ENCODE measurements at places on chromosomes 1 and 21.
A peak's percentile ranks its signal among the peaks of the same experiment; 100 is the strongest.

DNA sequence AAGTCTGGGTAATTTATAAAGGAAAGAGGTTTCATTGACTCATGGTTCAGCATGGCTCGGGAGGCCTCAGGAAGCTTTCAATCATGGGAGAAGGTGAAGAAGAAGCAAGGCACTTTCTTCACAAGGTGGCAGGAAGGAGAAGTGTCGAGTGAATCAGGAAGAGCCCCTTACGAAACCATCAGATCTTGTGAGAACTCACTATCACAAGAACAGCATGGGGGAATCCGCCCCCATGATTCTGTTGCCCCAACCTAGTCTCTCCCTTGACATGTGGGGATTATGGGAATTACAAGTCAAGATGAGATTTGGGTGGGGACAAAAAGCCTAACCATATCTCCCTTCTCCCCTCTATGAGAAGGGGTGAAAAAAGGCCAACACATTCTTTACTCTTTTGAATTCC, 11.2 kb upstream of the IVNS1ABP start:
- DNase-seq = no peak

- DNase-seq = no peak
Measured at GRCh38 chr1:83997631-83998030, 1.3 kb downstream of the TTLL7 start.

- no peak for DNase-seq
Measured at GRCh38 chr1:219067350-219067712, 106.3 kb upstream of the LYPLAL1 start.

DNA sequence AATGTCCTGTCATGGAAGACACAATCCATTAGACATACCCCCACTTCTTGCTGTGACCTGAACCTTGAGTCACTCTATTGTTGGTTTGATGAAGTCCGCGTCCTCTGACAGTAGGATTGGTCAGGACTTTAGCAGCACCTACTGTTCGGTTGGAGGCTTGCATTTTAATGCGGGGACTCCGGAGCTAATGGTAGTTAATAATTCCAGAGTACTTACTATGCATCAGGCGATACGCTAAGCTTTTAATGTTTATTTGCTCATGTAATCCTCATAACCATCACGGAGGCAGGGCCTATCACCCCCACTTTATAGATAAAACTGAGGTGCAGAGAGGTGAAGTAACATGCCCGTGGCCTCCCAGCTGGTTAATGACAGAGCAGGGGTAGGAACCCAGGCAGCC, 7.9 kb upstream of the ELF3 start:
- no peak for DNase-seq

- no peak for DNase-seq
Measured at GRCh38 chr1:119565131-119565772, 58.2 kb downstream of the HSD3B1 start.

- peak; percentile 47 for DNase-seq
Measured at GRCh38 chr1:65002508-65003315, 36.4 kb upstream of the JAK1 start.

- DNase-seq = no peak
Measured at GRCh38 chr1:174800876-174801275, 198.9 kb upstream of the CACYBP start.

DNA sequence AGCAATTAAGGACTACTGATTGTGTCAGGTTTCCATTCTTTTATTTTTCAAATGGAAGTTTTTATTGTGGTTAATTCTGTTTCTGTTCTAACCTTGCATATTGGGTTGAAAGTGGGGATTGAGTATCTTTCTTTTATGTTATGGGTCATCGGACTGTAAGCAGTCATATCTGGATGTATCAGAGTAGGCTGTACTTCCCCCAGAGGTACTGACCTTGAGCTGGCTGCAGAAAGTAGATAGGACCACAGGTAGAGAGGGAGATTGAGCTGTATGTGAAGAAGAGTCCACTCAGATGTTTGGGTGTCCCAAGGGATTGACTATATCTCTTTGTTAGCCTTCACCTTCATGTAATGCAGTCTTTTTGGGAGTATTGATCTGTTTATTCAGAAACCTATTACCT, 20.5 kb upstream of the ALG14 start:
- DNase-seq = no peak

DNA sequence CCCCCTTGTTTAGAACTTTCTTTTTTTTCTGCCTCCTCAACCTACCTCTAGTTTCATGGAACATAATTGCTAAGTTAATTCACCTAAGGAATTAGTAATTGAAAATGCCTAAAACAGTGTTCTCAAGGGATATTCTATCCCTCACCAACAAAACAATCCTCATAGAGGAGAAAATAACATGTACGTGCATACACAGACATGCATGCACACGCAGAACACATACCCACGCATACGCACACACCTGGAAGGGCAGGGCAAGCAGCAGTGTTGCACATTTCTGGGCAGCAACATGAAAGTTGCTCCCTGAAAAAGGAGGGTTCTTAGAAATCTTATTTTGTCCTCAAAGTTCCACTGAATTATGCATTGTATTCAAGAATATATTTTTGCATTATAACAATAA, 76.6 kb downstream of the HHAT start:
- no peak for DNase-seq

- DNase-seq = no peak
Measured at GRCh38 chr1:113126207-113126606, 53.2 kb downstream of the LRIG2 start.

DNA sequence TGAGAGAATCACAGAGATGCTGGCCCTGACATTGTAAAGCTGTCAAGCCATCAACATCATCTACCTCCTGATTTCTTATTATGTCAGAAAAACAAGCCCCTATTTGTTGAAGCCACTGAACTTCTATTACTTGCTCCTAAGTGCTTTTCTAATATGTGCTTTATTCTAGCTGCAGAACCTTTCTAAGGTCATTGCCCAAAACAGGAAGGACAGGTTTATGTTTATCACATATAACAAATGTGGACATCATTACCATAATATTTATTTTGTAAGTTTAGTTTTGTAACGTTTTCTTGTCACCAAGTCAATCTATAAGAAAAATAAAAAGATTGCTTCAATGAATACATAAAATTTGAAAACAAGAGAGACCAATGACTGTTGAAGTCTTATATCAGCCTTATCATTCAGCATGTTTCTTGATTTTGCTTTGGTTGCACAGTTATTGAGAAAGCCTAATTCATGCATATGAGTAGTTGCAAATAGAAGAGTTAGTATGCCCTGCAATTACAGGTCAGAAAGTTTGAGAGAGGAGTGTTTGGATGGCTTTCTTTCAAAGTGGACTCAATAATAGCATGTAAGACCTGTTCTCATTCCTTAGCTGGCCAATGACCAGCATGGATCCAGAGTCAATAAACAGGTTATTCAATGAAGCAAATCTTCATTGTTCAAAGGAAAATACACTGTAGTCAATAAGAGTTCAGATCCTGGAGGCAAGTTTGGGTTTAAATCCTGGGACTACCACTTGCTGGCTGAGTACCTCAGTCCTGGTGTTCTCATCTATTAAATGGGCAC, 84.1 kb downstream of the MAB21L3 start:
- DNase-seq = no peak

DNA sequence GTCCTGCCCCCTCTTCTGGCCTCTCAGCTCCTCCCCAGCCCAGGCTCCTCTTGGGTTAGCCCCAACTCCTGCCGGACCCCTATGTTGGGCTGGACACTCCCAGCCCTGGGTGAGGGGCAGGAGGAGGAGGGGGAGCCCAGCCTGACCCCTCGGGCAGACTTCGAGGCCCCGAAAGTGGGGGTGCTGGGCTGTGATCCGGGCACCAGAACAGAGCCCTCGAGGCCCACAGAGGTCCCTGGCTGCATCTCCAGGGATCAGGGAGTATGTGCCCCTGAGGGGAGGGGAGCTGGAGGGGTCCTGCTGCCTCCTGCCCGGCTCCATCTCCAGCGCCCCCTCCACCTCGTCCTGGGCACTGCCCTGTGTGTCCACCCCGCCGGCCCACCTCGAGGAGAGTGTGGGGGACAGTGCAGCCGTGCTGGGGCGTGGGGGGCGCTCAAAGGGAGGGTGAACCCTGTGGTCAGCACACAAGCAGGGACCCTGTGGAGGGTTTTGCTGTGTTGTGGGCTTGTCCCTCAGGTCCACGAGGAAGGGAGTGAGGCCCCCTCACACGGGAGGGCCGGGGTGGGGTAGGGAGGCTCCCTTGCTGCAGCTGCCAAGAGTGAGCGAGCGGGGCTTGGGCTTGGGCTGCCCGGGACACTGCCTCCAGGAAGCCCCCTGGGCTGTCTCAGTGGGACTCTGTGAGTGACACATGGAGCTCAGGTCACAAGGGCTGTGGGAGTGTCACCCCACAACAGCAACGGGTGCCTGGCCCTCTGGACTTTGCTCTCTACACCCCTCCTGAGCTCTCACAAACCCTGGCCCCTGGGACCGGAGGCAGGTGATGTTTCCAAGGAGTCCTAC, 54.4 kb downstream of the COL18A1 start:
- DNase-seq = no peak

DNA sequence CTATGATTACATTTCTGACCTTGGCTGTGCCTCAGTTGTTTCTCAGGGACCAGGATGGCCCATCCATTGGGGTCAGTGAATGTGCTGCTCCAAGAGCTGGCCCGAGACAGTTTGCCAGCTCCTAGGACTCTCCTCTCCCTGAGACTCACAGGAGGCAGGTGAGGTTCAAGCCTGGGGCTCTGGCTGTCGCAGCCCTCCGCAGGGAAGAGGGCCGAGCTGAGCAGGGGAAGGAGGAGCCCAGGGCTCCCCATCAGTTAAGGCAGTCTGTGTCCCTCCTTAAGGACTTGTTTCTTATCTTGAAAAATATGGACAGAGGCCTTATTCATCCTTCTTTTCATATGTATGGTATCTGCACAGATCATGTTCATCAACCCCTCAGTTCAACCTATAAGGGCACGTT, 26.6 kb upstream of the SARS1 start:
- DNase-seq = no peak

DNA sequence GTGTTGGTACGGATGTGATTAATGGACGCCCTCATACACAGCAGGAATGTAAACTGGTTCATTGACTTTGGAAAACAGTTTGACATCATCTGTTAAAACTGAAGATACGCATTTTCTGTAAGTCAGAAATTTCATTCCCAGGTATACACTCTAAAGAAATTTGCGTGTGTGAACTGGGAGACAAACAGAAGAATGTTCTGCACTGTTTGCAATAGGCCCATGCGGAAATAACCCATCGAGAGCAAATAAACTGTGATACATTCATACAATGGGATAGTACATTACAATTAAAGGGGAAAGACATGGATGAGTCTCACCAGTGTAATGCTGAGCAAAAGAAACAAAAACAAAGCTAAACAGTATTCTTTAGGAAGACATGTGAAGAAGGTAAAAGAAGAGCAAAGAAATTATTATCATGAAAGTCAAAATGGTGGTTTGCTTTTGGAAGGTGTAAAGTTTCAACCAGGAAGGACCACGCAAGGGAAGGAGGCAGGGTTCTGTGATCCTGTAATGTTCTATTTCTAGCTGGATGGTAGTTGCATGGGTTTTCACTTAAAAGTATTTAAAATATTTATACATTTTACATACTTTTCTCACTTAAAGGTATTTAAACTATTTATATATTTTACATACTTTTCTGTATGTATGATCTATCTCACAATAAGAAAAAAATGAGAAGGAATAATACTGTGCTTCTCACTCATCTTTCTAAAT, 30.3 kb downstream of the INTS7 start:
- no peak for DNase-seq

All from CD4-positive, alpha-beta T cell treated with Interleukin-6 at 100 ng/mL for 8 hours (primary cell).